NCI-H226 (cell line): ENCODE measurements at places on chromosomes 6 and 20.

GRCh38 chr6:108544606-108545005 lies 16.1 kb upstream of the FOXO3 start:
- no peak for DNase-seq

GRCh38 chr6:105651969-105652368 lies 249.1 kb upstream of the PREP start:
- DNase-seq = no peak

DNA sequence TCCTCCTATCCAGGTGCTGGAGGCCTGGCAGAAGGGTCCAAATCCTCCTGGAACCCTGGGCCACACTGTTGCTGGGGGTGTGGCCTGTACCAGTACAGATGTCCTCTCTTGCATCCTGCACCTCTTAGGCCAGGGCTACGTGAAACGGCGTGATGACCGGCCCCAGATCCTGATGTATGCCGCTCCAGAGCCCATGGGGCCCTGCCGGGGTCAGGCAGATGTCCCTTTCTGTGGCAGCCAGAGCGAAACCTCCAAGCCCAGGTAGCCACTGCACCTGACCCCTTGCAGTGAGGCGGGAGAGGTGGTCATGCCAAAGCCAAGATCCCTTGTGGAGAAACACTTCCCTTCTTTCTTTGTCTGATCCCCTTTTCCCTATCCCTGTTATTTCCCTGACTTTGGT lies 14.2 kb downstream of the DNPH1 start:
- no peak for DNase-seq

GRCh38 chr6:105317607-105318533 lies 85.0 kb downstream of the PREP start:
- no peak for DNase-seq

GRCh38 chr20:62827311-62828038 lies 10.6 kb downstream of the COL9A3 start:
- DNase-seq = no peak

DNA sequence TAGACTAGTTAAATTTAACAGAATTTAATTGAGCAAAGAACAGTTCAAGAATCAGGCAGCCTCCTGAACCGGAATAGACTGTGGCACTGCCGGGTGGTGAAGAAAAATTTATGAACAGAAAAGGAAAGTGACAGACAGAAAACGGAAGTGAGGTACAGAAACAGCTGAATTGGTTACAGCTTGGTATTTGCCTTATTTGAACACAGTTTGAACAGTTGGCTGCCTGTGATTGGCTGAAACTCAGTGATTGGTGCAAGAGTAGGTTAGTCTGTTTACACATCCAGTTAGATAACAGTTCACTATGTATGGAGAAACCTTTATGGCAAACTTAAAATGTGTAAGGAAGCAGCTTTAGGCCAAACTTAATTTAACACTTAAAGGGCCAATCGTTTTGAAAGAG lies 116.0 kb upstream of the CITED2 start:
- DNase-seq = no peak

GRCh38 chr20:48006036-48006833 lies 221.0 kb upstream of the SULF2 start:
- no peak for DNase-seq

GRCh38 chr20:9180481-9181257 lies 111.8 kb downstream of the PLCB4 start:
- no peak for DNase-seq

- DNase-seq = no peak
Observed at GRCh38 chr20:47143657-47144056, 212.8 kb downstream of the ZMYND8 start.

GRCh38 chr20:2042400-2042799 lies 48.5 kb upstream of the PDYN start:
- DNase-seq = no peak

GRCh38 chr6:28543651-28544610 lies 18.2 kb downstream of the GPX5 start:
- DNase-seq = no peak

DNA sequence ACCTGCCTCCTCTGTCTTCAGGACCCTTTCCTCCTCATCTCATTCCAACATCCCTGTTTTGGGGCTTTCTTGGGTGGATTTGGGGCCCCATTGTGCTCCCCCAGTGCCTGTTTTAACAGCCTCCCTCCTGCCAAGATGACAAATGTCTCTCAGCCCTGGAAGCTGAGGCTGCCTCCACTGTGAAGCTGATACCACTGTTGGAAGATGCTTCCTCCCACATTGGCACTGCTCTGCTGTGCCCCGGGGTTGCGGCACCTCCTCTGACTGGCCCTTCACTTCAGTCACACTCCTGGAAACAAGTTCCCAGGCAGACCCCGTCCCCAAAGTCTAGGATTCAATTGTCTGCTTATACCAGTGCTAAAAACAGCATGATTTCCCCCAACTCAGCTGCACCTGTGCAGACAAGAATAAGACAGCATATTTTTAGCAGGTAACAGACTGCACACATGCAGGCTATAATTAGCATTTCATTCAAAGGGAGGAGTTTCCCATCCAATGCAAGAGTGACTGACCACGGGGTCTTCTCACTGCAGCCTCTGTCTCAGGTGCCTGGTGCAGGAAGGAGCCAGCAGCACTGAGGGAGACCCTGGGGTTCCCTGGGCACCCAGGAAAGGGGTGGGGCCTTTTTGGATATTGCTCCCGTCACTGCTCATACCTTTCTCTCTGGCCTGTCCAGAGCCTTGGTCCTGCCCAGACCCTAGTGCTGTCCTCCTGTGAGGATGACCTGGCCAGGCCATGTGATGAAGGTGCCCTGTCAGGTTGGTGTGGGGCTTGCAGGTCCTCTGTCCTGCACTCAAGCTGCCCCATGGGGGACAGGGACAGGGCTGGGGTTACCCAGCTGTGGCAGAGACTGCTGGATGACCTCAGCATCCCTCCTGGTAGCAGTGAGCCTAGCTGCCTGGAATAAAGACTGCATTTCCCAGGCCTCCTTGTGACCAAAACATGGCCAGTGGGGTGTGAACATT lies 31.5 kb upstream of the SULF2 start:
- DNase-seq = no peak

- no peak for DNase-seq
Observed at GRCh38 chr6:132235596-132236280, 165.5 kb downstream of the MOXD1 start.

DNA sequence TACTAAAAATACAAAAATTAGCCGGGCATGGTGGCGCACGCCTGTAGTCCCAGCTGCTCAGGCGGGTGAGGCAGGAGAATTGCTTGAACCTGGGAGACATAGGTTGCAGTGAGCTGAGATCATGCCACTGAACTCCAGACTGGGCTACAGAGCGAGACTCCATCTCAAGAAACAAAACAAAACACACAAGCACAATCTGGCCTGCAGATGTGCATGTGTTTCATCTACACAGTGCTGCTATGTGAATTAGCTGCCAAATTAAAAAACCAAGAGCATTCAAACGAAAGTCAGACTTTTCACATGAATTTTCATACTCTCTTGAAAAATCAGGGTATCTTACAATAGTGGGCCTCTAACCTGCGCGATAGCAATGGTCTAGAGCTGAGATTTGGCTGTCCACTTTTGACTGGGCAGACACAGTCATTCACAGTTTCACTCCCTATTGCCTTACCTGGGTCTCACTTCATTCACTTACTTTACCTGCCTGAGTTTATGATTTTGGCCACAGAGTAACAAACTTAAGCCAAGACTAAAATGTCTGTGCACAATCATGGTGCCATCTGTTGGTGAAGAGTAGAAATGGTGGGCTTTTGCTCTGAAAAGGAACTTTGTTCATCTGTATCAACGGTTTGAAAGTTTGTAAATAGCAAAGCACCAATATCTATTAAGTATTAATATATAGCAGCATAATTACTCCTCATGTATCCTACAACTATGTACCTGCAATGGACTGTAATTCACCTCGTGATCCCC lies 138.5 kb upstream of the UST start:
- no peak for DNase-seq

DNA sequence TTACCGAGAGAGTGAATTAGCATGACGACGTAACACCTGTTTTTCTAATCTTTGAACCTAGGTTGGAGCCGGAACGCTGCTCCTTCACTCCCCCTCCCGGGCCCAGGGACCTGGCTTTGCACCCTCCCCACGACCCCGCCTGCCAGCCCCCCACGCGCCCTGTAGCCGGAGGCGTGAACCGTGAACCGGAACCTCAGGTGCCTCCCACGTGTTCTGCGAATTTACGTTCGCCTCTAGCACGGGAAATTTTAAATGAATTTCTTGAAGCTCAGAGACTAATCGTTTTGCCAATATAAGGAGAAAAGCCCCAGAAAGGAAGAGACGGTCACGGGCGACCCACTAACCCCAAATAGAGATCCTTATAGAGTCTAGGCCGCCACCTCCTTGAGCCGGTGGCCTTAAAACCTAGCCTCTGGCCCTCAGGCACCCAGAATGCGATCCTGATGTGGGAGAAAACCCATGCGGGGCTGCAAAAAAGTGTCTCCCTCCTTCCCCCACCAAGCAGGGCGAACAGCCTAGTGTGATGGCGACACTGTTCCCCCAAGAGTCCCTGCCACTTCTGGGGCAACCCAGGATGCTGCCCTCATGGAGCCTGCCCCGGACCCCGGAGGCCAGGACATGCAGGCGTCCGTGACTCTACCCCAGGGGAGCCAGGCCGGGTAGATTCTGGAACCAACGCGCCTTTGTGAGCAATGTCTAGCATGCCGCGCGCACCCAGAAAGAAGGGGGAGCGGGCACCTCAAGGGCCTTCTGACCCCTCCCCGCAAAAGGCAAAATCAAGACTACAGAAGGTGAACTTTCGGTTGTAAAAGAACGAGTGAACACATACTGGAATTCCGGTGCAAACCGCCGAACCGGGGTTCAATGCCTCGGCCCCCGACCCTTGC lies 2.7 kb upstream of the SIM1 start:
- DNase-seq = no peak

DNA sequence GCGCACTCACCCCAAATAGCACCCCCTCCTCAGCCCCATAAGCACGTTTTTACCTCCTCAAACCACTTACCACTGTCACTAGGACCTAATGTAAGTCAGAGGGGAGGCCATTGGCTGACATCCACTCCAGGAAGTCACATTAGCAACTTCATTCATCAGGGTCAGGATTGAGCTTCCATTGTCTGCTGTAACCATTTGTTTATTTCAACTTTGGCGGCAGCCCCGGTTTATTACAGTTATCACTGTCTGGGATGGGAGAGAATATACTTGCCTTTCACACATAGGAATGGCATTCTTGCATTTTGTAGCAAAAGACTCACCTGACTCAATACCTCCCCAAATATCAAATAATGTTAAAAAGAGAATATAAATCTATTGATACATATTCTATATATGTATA lies 38.3 kb downstream of the MAFB start:
- no peak for DNase-seq

DNA sequence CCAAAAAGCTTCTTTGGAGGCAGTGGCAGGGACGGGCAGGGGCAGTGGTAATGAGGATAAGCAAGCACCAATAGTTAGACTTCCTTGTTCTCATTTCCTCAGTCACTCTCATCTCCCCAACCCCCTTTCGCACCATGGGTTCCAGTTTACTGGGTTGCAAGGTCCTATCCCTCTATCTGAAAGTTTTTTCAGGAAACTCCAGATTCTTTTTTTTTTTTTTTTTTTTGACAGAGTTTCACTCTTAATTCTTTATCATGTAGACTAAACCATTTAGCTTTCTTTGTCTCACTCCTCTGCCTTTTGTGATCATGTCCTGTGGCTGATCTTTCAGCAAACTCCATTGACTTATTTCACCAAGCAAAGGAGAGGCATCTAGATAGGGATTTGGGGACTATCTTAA lies 51.4 kb upstream of the GMDS start:
- no peak for DNase-seq

- no peak for DNase-seq
Observed at GRCh38 chr6:7546896-7547295, 5.4 kb downstream of the DSP start.

GRCh38 chr6:118325220-118325860 lies 222.8 kb upstream of the PLN start:
- DNase-seq = peak; percentile 53

DNA sequence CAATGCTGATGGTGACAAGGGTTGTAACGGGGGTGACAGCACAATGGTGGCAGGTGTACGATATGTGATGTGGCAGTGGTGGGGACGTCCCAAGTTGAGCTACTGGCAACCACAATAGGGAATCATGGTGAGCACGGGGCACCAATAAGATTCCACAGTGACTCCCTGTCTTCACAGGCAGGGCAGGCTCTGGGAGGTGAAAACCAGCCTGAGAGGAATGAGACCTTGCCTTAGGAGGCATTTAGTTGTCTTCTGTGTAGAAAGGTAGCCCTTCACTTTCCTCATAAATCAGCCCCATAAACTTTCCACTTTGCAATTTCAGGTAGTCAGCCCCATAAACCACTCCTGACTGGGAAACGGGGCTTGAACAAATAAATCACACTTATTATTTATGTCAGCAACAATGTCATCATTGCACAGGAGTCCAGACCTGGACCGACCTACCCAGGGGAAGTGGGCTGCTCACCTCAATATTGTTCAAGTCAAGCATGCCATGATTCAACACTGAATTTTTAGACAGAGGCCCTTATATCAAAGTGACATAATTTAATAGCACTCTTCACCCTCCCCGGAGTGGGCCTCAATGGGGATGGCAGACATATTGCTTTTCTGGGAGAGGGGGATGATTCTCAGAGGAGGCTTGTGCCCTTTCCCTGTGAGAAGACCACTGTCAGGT lies 150.8 kb downstream of the CDC5L start:
- no peak for DNase-seq

- no peak for DNase-seq
Observed at GRCh38 chr6:85115876-85116275, 334.0 kb upstream of the NT5E start.

DNA sequence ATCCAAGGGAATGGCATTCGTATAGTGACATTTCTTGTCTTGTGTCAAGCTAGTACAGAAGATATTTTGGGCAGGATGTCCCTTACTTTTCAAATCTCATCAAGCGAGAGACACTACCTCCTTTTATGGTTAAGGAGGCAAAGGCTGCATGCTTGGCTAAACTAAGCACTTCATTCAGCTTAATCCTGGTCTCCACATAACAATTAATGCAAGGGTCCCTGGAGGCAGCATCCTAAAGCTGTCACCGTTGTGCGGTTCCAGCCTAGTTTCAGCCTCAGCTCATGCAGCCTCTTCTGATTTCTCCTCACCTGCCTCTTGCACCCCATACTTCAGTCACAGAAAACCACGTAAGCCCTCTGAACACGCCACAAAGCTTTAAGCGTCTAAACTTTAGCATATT lies 67.1 kb upstream of the SLC22A23 start:
- DNase-seq = no peak

DNA sequence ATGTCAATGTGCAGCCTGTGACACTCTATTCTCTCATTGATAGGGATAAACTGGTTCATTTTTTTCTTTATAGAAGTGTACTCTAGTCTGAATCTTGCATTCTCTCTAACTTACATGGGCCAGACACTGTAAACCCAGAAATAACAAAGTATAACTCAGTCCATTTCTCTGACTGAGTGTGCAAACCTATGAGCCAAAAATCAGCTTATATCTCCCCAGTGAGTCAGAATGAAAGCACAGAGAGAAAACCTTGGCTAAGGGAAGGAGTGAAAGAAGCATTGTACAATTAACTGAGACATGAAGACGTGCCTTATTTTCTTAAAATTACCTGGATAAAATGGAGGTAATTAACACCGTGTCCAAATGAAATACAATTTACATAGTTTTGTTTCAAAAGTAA lies 436.9 kb upstream of the IMPG1 start:
- DNase-seq = no peak
